ENCODE measurements at places on chromosomes 1 and 21.
A peak's percentile ranks its signal among the peaks of the same experiment; 100 is the strongest.

GRCh38 chr1:25054526-25055323 lies 124.6 kb upstream of the RUNX3 start:
- no peak for DNase-seq

- no peak for DNase-seq
Measured at GRCh38 chr1:36944883-36945282, 89.4 kb downstream of the GRIK3 start.

GRCh38 chr1:221915764-221916163 lies 173.9 kb upstream of the DUSP10 start:
- no peak for DNase-seq

DNA sequence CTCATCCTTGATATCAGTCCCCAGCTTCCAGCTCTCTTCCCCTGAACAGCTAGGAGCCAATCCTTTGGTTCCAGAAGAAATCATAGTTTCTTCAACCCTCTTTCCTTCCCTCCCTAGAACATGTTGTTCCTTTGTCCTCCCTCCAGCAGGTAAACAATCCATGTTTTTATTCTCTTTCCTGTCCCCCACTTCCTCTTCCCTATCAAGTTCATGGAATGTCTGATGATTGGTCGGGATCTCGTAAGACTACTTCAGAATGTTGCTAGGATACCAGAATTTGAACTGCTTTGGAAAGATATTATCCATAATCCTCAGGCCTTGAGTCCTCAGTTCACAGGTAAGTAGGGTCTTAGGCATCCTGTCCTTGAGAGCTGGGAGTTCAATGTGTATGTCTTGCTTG lies 23.1 kb upstream of the SLC27A3 start:
- DNase-seq, result no peak

DNA sequence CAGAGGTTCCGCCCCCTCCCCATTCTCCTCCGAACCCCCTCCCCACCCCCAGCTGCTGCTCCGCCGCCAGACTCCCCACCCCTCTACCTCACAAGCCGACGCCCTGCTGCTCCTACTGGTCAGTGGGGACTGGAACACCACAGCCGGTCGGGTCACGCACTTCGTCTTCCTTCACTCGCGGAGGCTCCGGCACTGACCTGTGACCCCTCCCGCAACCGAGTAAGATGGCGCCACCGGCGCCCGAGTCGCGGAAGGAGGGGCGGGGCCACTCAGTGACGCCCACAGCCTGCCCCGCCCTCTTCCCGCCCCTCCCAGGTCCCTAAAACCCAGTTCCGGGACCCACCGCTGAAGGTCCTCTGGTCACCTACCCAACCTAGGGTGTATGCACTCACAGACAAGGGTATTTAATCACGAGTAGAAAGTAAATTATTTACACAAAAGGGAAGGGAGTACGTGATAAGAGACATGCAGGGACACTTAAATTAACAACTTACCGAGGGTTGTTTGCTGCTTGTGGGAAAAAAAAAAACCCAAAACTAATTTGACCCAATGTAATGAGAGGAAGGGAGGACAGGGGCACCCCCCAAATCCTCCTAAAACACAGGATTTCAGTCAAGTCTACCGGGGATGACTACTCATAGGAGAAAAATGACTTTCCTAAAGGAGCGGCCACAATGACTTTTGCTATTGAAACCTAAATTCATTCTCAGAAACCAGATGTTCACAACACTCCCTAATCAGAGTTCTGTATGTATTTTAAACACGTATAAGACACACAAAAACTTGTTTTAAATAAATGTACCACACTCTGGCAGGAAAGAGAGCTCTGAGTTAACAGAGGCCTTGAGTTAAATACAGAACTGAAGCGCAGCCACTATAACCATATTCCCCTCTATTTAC lies at the start of gene RIT1:
TSS of gene RIT1 (minus strand) at position 194 of the 900 bp plus-strand sequence. CDS start 588 bp downstream, outside the sequence.
- DNase-seq, result peak; percentile 71

DNA sequence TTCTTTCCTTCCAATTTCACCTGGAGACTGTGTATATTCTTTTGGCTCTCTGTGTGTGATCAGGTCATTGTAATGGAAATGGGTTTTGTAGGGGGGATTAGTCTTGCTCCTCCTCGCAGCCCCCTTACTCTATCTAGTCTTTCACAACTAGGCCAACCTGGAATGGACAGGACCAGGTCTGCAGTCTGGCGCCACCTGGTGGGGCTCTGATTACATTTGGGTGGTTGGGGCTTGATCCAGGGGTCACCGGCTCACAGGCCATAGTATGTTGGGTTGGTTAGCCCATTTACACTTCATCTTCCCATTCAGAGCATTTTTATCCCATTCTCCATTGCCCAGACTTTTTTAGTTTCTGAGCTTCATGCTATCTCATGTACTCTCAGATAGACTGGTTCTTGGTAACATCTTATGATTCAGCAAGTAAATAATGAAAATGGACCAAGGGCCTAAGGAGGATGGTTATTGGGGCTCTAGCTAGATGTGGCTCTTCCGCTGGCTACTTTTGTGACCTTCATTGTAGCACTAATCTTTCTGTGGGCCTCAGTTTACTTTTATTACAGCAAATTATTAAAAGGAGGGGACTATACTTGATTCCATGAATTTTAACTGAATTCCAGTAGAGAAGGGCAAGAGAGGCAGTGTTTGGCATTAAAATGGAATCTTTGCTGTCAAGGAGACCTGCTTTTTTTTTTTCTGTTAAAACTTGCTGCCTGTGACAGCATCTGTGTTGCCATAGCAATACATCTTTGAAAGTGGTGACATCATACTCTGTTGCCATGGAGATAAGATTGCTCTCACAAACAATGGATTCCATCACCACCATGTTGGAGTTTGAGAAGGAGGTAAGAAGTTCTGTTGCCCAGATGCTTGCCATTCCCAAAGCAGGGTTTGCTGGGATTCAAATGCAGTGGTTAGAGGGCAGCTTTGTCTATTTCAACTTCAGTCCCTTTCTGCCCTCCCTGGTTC lies 150.1 kb downstream of the PLXNA2 start:
- DNase-seq, result peak; percentile 47

DNA sequence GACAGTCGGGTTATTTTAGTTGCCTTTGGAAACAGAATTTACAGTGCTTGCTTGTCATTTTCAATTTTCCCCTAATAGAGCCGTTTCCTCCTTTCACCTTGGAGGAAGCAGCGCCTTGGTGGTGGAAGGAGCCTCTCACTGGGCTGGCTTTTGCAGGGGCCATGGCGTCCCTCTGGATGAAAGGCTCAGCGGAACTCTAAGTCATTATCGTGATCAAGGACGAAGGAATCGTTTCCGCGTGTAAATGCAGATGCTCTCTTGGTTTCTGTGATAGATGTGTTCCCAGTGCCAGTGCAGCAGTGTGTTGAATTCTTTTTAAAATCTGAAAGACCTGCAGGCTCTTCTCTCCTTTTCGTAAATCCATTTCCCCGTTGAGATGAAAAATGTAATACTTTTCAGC lies 126.2 kb upstream of the LMO4 start:
- no peak for DNase-seq

DNA sequence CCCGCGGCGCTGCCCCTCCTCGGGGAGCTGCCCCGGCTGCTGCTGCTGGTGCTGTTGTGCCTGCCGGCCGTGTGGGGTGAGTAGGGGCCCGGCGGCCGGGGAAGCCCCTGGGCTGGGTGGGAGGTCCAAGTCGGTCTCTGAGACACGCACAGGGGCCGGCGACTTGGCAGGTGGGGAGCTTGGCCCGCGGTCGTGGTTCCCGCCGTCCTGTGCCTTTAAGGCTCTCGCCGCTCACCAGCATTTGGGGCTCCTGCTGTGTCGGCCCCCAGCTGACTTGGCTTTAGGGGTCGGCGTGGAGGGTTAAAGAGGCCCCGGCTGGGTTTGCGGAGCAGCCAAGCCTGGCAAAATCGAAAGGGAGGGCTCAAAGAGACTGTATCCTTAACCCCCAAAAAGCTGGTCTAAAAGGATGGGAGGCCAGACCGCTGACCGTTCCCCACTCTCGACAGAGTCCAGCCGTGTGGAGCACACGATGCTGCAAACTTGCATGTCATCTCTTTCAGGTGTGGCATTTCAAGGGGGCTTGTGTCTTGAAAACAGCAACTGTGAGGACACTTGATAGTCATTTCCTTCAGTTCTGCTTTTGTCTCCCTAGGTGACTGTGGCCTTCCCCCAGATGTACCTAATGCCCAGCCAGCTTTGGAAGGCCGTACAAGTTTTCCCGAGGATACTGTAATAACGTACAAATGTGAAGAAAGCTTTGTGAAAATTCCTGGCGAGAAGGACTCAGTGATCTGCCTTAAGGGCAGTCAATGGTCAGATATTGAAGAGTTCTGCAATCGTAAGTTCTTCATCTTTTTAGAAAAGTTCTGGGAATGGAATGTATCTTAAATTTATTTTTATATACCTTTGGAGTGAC lies 540 bp downstream of the CD55 start:
- DNase-seq, result no peak

DNA sequence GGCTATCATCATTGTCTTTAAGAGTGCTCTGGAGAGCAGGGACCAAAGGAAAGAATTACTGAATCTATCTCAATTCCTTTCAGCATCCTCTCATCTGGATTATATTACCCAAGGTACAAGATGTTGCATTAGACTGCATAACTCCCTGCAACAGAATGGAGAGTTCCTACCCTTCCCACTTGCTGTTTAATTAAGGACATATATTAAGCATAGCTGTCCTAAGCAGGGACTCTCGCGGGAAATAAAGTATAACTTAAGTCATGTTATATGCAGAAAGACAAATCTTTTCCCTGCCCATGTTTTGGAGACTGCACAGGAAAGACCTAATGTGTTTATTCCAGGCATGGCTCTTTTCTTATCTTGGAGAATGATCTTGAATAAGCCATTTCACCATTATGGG lies 6.8 kb upstream of the JAM2 start:
- no peak for DNase-seq

DNA sequence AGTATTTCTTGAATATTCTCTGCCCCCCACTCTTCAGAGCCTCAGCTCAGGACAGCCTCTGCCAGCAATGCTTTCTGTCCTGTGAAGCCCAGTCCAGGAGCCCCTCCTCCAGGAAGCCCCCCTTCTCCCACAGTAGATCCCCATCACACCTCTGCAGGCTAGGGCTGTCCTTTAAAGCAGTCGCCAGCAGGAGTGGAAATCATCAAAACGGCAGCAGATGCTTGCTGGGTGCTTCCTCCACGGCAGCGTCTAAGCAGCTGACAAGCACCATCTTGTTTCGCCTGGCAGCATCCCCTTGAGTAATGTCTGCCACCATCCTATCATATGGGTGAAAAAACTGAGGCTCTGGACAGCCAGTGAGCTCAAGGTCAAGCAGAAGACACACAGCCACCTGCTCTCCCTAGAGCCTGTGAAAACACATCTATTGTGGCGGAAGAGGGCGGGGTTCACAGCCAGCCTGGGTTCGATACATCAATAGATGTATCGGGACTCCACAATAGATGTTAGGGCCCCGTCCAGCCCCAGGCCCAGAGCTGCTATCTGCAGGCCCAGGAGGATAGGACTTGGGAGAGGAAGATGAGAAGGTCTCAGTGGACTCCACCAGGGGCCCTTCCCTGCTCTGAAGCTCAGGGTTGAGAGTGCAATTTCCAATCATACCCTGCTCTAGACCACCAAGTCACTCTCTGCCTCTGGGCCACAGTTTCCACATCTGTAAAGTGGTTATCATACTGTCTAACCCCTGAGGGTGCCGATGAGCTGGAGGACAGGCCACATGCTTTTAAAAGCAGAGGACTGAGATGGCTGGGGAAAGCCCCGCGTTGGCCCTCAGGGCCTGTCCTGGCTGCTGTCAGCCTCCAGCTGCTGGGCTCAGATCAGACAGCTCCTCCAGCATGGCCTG lies 17.5 kb downstream of the RUNX3 start:
- DNase-seq, result no peak

DNA sequence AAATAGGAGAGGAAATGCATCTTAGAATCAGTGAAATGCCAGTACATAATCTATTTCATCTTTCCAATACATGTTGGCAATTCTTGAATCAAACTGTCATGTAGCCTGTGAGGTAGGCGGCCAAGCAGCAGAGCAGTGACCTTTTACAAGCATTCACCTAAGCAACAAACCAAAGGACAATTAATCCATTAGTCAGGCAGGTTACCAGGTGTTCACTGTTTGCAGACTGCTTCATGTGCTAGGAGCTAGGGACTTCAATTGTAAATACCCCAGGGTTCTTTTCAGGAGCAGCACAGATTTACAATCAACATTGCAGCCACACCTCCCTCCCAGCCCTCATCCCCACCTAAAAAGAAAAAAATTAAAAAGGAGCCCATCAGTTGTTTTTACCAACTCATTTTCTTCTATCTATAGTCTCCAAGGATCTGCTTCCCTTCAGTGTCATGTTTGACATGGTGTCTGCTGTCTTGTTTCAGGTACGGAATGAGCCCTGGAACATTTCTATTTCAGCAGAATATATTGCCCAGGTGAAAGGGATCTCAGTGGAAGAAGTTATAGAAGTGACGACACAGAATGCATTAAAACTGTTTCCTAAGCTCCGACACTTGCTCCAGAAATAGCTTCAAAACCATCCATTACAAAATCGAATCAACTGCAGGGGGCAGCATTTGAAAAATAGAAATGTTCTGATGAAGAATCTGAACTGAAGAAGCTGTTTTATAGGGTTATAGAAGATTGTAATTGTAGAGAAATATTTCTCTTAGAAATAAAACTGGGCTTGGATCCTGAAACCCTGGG lies 23.0 kb downstream of the TATDN3 start:
- no peak for DNase-seq

- no peak for DNase-seq
Measured at GRCh38 chr1:202659541-202659940, 50.7 kb downstream of the SYT2 start.

Measured in activated naive CD4-positive, alpha-beta T cell (primary cell).